ENCODE measurements at places on chromosomes 4 and X. TPM values are rescaled to one million over a fixed set of nuclear protein-coding genes. Genes with fewer than 3 reads are reported as not detected.

Gene CXCL13
- 0.51 TPM for total RNA-seq

Gene CHIC1
- 8.5 TPM for total RNA-seq

Gene VCX3A
- not detected for total RNA-seq

Gene SPP1
- total RNA-seq, result 1,002 TPM

Gene TMPRSS11E
- total RNA-seq, result not detected

Gene TRPC3
- total RNA-seq, result not detected

Gene ZBTB33
- total RNA-seq, result 24.9 TPM

Gene HTRA3
- total RNA-seq, result not detected

Gene STATH
- not detected for total RNA-seq

Gene NAP1L2
- not detected for total RNA-seq

Gene NHS
- total RNA-seq, result 19.5 TPM

Gene BANK1
- total RNA-seq, result 7.9 TPM

Gene CCNI
- total RNA-seq, result 136 TPM

Gene TMEM150C
- total RNA-seq, result 0.98 TPM

Gene STARD8
- total RNA-seq, result 0.47 TPM

Gene MAGED4
- total RNA-seq, result 5.7 TPM

Gene QRFPR
- 1.0 TPM for total RNA-seq

Gene SYTL5
- total RNA-seq, result 1.2 TPM

- peaks cover 13% of the 10 kb centered on the region for H3K36me3 ChIP-seq
- H3K4me3 ChIP-seq, result no peak overlapping the region
- no peaks in the 10 kb centered on the region for H3K4me1 ChIP-seq
- DNase-seq, result peak; percentile 17
These were observed 189.9 kb downstream of the INPP4B start for GRCh38 chr4:142656178-142656577.

- no peak for DNase-seq
- no peaks in the 10 kb centered on the region for H3K36me3 ChIP-seq
- H3K27ac ChIP-seq, result no peak overlapping the region
- no peaks in the 10 kb centered on the region for H3K4me1 ChIP-seq
- peaks cover 7% of the 10 kb centered on the region for H3K27me3 ChIP-seq
These were observed 39.5 kb downstream of the LEF1 start for GRCh38 chr4:108129196-108129595.

GRCh38 chr4:152935143-152935542, 980 bp upstream of the FHDC1 start:
- H3K27ac ChIP-seq, result peak overlapping the region; percentile 66
- H3K27me3 ChIP-seq, result no peaks in the 10 kb centered on the region
- H3K4me1 ChIP-seq, result peaks cover 19% of the 10 kb centered on the region
- peaks cover 23% of the 10 kb centered on the region for H3K36me3 ChIP-seq
- H3K4me3 ChIP-seq, result peak overlapping the region; percentile 74
- DNase-seq, result peak; percentile 43

GRCh38 chr4:147725673-147726072, 6.2 kb upstream of the ARHGAP10 start:
- no peaks in the 10 kb centered on the region for H3K36me3 ChIP-seq
- H3K4me3 ChIP-seq, result no peak overlapping the region
- DNase-seq, result no peak

GRCh38 chrX:51608766-51609165, 9.9 kb downstream of the CENPVL3 start:
- peaks cover 38% of the 10 kb centered on the region for H3K27me3 ChIP-seq
- no peak for DNase-seq
- H3K36me3 ChIP-seq, result no peaks in the 10 kb centered on the region
- no peak overlapping the region for H3K4me3 ChIP-seq
- H3K4me1 ChIP-seq, result no peaks in the 10 kb centered on the region

- H3K4me1 ChIP-seq, result no peaks in the 10 kb centered on the region
- no peaks in the 10 kb centered on the region for H3K27me3 ChIP-seq
- H3K36me3 ChIP-seq, result no peaks in the 10 kb centered on the region
- no peak overlapping the region for H3K4me3 ChIP-seq
- no peak for DNase-seq
These were observed 23.8 kb upstream of the C4orf51 start for GRCh38 chr4:145656156-145656555.

DNA sequence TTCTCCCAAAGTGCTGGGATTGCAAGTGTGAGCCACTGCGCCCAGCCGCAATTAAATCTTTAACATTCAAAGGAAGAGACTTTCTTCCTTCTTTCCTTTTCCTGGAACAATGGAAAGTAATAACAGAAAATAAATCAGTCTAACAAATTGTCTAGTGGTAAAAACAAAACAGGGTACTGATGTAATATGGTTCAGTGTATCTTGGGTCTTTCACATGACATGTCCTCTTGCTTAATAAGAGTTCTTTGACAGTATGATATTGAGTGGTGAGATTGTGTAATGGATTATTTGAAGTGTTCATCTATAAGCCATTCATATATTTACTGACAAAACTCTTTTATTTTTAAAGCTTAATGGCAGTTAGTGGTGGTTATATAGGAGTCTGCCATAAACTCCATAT, 256.6 kb downstream of the SPRY1 start:
- no peaks in the 10 kb centered on the region for H3K36me3 ChIP-seq
- no peak for DNase-seq
- no peaks in the 10 kb centered on the region for H3K27me3 ChIP-seq

- no peak overlapping the region for H3K4me3 ChIP-seq
- H3K36me3 ChIP-seq, result no peaks in the 10 kb centered on the region
- no peaks in the 10 kb centered on the region for H3K4me1 ChIP-seq
- no peak for DNase-seq
These were observed 225.2 kb upstream of the DKK2 start for GRCh38 chr4:107261241-107261874.

GRCh38 chr4:109691411-109691920, 11.8 kb downstream of the CASP6 start:
- H3K27ac ChIP-seq, result no peak overlapping the region
- H3K27me3 ChIP-seq, result no peaks in the 10 kb centered on the region
- H3K36me3 ChIP-seq, result no peaks in the 10 kb centered on the region
- H3K4me3 ChIP-seq, result no peak overlapping the region
- no peaks in the 10 kb centered on the region for H3K4me1 ChIP-seq

DNA sequence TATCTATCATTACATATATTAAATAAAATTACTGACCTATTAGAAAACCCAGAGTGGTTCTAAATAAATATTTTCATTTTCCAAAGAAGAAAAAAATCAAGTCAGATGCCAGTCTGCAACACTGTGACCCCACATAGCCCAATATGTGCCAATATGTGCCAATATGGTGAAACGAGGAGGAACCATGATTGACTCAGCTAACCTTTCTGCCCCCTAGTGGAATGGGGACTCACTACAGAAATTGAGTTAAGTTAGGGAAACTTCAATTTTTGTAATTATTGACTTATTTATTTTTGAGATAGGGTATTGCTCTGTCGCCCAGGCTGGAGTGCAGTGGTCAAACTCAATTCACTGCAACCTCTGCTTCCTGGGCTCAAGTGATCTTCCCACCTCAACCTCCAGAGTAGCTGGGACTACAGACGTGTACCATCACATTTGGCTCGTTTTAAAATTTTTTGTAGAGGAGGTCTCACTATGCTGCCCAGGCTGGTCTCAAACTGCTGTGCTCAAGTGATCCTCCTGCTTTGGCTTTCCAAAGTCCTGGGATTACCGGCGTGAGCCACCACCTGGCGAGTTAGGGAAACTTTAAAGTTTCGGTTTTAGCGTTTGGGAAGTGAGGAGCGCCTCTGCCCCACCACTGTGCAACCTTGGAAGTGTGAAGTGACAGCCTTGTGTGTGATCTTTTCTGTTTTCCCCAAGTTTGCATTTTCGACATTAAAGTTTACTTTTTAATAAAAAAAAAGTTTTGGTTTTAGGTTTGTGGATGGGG, 116.8 kb upstream of the SHISA3 start:
- peak; percentile 1 for DNase-seq
- H3K4me1 ChIP-seq, result no peaks in the 10 kb centered on the region
- no peaks in the 10 kb centered on the region for H3K36me3 ChIP-seq
- no peaks in the 10 kb centered on the region for H3K27me3 ChIP-seq
- no peak overlapping the region for H3K27ac ChIP-seq
- no peak overlapping the region for H3K4me3 ChIP-seq

- no peaks in the 10 kb centered on the region for H3K4me1 ChIP-seq
- H3K27ac ChIP-seq, result no peak overlapping the region
- H3K4me3 ChIP-seq, result no peak overlapping the region
- DNase-seq, result no peak
- no peaks in the 10 kb centered on the region for H3K27me3 ChIP-seq
These were observed 313.4 kb upstream of the MAGEB2 start for GRCh38 chrX:29902004-29902403.

DNA sequence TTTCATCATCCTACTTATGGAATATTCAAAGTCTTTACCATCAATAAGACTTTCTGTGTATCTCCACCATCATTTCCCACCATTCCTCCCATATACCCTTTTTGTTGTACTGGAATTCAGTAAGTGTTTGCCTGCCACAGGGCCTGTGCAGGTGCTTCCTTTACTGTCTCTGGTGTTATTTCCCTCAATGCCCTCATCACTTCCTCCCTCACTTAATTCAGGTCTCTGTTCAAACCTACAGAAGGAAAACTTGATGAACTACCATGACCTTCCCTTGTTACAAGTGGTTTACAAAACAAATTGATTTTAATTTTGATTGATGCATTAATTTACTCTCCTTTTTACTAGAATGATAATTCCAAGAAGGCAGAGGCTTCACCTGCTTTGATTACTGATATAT, 159.5 kb upstream of the FAT4 start:
- H3K27me3 ChIP-seq, result no peaks in the 10 kb centered on the region
- no peak for DNase-seq
- H3K4me3 ChIP-seq, result no peak overlapping the region

DNA sequence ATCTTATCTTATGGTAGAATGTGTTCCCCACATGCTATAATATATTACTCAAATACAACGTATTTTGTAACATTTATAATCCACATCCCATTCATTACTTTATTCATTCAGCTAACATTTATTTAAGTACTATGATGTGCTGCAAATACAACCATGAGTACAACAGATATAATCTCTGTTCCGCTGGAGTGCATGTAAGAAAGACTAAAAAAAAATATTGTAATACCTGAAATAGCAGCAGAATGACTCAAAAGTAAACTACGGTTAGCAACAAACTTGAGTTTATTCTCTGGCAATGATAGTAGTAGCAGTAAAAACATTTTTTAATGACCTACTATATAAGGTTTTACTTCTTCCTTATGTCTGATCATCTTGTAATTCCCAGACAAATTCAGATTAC, 1776.3 kb downstream of the STIM2 start:
- no peak for DNase-seq
- H3K4me1 ChIP-seq, result no peaks in the 10 kb centered on the region
- no peaks in the 10 kb centered on the region for H3K27me3 ChIP-seq
- no peak overlapping the region for H3K27ac ChIP-seq
- H3K36me3 ChIP-seq, result no peaks in the 10 kb centered on the region
- H3K4me3 ChIP-seq, result no peak overlapping the region

DNA sequence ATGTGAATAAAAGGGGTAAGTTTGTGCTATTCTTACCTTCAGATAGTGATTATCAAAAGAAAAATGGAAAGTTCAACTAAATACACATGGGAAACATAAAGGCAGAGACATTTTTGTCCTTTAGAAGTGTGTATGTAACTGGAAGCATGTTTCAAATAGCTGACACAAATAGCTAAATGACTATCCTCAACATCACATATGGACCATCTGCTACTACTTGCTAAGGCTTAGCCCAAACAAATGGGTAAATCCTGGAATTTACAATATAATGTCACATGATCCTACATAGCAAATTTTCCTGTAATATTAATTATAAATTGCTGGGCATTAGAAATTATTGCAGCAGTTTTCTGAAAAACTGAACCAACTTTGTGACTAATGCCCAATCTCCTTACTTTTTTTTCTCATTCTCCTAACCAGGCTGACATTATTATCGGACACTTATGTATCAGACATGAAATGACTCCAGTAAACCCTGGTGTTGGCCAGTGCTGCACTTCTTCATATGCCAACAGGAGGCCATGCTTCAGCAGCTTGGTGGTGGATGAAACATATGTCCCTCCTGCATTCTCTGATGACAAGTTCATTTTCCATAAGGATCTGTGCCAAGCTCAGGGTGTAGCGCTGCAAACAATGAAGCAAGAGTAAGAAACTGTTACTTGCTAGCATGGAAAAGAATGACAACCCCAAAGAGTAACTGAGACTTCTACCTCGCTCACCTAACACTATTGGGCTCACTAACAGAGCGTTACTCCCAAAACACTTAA, 16.1 kb downstream of the AFP start:
- DNase-seq, result no peak
- no peaks in the 10 kb centered on the region for H3K36me3 ChIP-seq
- H3K4me1 ChIP-seq, result peaks cover 13% of the 10 kb centered on the region
- no peak overlapping the region for H3K27ac ChIP-seq
- no peak overlapping the region for H3K4me3 ChIP-seq

GRCh38 chrX:114999906-115000305, 17.5 kb downstream of the IL13RA2 start:
- DNase-seq, result no peak
- H3K36me3 ChIP-seq, result no peaks in the 10 kb centered on the region
- no peaks in the 10 kb centered on the region for H3K4me1 ChIP-seq
- no peak overlapping the region for H3K27ac ChIP-seq

DNA sequence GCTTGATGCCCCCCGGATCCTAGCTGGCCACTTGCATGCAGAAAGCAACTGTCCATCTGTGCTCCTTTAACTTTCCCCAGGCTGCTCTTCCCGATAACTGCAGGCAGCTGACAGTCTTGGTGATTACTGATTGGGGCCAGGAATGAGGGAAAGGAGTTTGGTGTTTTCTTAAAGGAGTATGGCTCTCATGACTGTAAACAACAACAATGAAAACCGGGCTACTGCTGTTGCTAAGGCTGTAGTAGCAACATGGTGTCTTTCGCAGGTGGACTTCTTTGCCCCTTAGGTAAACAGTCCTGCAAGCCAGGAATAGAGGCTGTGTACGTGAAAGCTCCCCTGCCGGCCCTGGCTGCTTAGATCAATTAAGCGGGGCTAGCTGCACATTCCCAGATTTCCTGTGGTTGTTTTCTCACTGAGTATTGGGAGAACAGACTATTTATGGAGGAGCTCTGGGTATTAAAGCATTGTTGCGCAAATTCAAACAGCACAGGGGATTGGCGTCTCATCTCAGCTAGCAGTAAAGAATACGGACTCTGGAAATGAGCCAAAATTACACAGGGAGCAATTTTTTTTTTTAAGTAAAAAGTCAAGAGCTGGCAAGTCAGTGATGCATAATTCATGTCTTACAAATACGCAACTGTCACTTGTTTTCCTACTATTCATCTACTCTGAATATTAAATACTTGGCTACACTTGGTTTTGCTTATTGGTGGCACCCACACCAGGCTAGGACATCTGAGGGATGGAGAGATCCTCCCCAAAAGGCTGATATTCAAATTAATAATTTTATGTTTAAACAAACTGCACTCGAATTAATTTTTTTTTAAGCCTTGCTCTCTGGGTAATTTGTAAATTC, 61.6 kb upstream of the NAP1L5 start:
- H3K4me3 ChIP-seq, result no peak overlapping the region
- DNase-seq, result no peak
- peaks cover 31% of the 10 kb centered on the region for H3K4me1 ChIP-seq
- no peak overlapping the region for H3K27ac ChIP-seq
- no peaks in the 10 kb centered on the region for H3K36me3 ChIP-seq
- no peaks in the 10 kb centered on the region for H3K27me3 ChIP-seq
